ENCODE measurements at places on chromosomes 6 and 20.

- DNase-seq: no peak
These were observed 104.7 kb upstream of the SGK1 start for GRCh38 chr6:134422426-134423231.

- no peak for DNase-seq
These were observed 7.4 kb upstream of the ADTRP start for GRCh38 chr6:11785774-11786579.

DNA sequence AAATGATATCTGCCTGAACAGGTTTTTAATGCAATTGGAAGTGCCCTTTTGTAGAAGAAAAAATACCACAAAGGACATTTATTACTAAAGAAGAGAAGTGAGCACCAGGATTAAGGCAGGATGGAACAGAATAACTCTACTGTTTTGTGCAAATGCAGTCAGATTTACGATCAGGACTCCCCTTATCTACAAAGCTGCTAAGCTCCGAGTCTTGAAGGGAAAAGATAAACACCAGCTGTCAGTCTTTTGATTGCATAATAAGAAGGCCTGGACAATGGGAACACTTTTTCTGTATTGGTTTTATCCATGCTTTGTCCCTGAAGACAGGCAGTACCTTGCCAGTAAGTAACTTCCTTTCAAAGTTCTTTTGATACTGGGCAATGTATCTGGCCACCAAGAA is 797.9 kb upstream of the SLC35B3 start:
- no peak for DNase-seq

DNA sequence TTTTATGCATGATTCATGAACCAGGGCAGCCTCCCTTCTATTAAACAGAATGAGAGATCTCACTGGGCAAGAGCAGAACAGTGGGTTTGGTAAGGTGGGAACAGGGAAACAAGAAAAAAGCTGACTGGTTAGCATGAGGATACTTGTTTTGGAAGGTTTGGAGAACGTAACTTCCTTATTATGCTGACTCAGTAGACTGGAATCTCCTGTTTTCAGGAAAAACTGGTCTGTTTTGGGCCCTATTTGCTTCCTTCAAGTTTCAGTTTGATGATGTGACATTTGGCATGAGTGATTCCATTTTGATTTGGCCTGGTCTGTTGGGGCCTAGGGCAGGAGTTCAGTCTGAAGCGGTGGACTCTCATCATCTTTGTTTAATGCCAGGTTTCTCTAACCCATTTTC is 172.0 kb downstream of the MYLK4 start:
- DNase-seq: no peak

GRCh38 chr6:136887953-136888352 is 34.1 kb upstream of the SLC35D3 start:
- no peak for DNase-seq

- no peak for DNase-seq
These were observed 7.7 kb downstream of the NTSR1 start for GRCh38 chr20:62716198-62716940.

DNA sequence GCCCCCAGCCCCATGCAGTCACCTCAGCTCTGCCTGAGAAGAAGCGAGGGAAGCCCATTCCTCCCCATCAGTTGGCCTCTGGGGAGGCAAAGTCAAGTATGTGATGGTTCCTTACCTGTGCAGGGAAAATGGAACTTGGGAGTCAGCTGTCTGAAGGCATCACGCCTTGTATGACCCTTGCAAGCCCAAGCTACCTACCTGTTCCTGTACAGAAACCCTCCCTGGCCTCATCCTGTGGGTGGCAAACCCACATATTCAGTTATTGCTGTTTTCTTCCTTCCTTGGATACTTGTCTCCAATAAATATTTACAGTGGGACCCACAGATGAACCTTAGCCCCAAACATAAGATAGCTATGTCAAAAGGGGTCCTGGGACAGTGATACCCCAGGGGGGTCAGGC is 92.2 kb upstream of the MLN start:
- DNase-seq: no peak

DNA sequence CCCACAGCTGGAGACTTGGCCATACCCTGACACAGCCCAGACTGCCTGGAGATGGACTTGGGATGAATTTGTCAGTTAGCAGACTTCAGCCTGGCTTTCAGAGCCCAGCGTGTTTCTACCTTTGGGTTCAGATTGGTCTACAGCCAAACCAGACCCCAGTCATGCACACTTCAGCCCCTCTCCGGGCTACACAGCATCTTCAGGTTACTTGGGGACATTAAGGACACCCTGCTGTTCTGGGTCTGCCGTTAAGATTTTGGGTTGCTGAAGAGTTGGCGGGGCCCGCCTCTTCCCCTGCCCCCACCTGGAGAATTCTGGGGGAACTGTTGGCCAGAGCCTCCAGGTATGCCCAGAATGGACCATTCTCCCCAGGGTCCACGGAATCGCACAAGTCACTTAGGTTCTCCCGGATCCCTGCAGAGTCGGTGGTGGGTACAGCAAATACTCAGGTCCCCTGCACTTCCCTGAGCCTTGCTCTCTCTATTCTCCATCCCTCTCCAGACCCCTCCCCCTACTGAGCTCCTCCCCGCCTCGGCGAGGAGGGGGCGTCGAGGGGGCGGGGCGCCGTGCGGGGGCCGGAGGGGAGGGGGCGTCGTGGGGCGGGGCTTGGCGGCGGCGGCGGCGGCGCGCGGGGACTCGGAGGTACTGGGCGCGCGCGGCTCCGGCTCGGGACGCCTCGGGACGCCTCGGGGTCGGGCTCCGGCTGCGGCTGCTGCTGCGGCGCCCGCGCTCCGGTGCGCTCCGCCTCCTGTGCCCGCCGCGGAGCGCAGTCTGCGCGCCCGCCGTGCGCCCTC is at the start of gene PTK7:
Gene PTK7, plus strand, starts transcription at position 645 of the 794 bp plus-strand sequence. CDS start 175 bp downstream, outside the sequence.
- peak; percentile 87 for DNase-seq

- DNase-seq: peak; percentile 39
These were observed 620.0 kb downstream of the PKHD1 start for GRCh38 chr6:51467231-51467952.

GRCh38 chr20:4559906-4560305 is 161.8 kb upstream of the PRND start:
- no peak for DNase-seq

GRCh38 chr20:9912858-9913434 is 74.1 kb upstream of the PAK5 start:
- DNase-seq: peak; percentile 12

- no peak for DNase-seq
These were observed 83.1 kb downstream of the KCNB1 start for GRCh38 chr20:49399329-49399728.

DNA sequence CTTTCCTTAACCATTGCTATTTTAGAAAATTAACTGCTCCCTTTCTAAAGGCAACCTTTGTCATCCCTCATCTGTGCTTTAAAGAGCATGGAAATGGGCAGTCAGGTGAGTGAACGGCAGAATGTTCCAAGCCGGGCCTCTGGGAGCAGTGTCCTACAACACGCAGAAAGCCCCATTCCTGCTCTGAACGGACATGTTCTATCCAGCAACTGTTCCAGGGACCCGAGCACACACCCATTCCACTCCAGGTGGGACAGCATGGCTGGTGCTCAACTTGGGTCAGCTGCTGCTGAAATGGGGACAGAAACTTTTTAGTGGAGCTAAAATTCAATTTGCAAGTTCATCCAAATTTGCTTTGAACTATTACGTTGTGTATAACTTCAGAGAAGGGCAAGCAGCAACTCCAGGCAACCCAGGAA is 26.7 kb downstream of the DIDO1 start:
- DNase-seq: no peak

DNA sequence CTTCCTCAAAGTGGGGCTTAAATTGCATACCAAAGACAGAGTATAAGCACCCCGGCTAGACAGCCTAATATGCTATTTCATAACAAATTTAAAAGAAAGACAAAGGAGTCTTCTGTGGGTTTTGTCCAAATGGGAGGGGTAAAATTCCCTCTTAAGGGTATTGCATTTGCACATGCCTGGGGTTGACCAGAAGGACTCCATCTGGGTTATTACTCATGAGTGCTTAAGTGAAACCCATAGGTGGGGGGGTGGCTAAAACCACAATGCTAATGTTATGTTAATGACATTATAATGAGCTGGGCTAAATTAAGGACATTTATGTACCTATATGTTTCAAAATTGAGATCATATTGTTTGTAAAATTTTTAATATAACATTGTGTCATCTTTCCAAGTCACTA is 15.0 kb downstream of the IMPG1 start:
- no peak for DNase-seq

GRCh38 chr6:31162463-31163165 is 4.2 kb downstream of the TCF19 start:
- DNase-seq: no peak

DNA sequence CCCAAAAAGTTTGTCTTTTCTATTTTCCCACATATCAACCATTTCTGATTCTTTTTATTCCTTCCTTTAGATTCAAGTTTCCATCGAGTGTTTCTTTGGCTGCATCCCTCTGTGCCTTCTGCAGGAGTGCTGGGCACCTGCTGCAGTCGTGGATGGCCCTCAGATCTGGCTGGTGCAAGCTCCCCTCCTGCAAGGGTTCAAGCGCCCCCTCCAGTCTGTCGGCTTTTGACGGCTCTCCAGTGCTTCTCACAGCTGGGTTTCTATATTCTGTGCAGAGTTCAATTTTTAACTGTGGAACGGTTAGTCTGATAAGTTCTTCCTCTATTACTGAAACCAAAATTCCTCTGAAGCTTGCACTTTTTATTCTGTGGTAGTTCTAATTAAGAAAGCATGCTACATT is 132.1 kb downstream of the HUS1B start:
- DNase-seq: no peak

GRCh38 chr6:56940977-56941376 is 13.9 kb upstream of the BEND6 start:
- no peak for DNase-seq

DNA sequence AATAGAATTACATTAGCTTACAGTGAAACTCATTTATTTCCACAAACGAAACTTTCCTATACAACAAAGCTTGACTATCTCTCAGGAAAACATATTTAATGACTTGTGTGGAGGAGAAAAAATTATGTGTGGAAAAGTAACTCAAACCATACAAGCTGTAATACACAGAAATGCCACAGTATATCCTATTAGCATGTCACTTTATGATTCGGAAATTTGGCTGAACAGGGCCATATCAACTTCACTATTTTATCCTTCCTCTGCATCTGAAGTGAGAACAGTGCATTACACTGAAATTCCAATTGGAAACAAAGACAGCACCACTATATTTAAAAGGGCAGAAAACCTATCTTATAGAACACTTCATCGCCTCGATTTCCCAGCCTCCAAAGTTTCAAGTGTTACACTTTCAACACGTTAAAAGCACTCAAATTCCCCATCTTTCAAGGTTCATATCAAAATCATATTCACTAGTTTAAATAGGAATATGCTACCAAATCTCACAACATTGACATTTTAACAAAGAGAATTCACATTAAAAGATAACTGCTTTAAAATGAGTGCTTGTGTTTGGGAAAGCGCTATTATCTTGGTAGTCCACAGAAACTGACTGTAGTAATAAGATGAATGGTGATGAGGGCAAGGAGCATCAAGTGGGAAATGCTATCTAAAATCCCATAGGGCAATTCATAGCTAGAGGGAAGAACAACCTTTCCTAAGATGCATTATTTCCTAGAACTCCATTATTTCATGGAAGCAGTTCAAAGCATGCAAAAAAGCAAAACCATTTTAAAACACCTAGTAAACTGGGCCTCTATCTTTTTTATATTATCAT is 1.8 kb downstream of the REV3L start:
- DNase-seq: no peak

GRCh38 chr6:120278689-120279396 is 929.3 kb upstream of the MAN1A1 start:
- no peak for DNase-seq

- DNase-seq: no peak
These were observed 45.8 kb downstream of the CPNE5 start for GRCh38 chr6:36793296-36793912.

DNA sequence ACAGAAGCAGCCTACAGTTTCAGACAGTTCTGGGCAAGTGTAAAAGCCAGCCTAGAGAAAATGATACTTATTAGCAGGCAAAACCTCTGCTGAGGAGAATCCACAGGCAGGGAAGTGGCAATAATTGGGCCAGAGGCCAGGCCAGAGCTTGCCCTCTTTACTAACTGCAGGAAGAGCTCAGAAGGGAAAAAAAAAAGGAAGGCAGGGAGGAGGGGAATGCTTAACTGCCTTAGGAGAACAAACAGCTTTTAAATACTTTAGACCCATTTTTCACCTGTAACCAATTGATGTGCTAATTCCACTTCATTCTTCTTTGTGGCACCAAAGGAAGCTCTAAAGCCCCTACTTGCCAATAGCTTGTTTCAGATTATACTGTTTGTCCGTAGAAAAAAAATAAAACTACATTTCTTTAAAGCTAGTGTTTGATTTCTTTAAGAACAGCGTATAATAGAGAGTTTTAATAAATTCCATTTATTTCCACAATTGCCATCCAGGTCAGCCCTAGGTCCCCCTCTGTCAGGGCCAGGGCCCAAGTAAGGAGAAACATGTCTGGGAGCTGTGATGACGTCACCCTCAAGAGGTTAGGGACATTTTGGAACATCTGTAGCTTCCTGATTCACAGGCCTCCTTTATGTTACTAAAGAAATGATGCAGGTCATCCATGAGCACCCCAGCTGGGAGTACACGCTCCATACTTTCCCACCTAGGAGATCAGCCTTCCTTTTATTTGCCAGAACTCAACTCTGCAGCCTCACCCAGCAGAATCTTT is 384.3 kb downstream of the CDC5L start:
- DNase-seq: no peak

- no peak for DNase-seq
These were observed 333.2 kb downstream of the RIMS1 start for GRCh38 chr6:72219536-72219935.

DNA sequence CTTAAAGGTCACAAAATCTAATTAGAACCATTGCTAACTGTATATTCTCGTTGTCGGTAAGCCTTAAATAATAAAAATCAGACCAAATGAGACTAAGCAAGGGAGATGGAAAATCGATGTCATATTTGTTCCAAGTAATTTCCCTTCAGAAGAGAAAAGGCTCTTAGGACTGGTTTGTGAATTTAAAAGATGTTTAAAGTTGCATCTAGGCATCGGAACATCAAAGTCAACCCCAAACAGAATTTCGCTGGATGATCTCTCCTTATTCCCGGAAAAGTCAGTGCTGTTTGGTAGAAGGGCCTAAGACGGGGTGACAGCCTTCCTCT is 63.8 kb downstream of the NPEPL1 start:
- no peak for DNase-seq

- DNase-seq: peak; percentile 69
These were observed 9.0 kb upstream of the HSP90AB1 start for GRCh38 chr6:44237813-44238433.

Data from NCI-H1436 (cell line).